ENCODE measurements at places on chromosomes 2 and 18.
A peak's percentile ranks its signal among the peaks of the same experiment; 100 is the strongest.

- no peak for DNase-seq
Measured at GRCh38 chr2:181305301-181306123, 151.7 kb upstream of the ITGA4 start.

GRCh38 chr18:55446996-55447671 is 140.9 kb downstream of the TCF4 start:
- no peak for DNase-seq

DNA sequence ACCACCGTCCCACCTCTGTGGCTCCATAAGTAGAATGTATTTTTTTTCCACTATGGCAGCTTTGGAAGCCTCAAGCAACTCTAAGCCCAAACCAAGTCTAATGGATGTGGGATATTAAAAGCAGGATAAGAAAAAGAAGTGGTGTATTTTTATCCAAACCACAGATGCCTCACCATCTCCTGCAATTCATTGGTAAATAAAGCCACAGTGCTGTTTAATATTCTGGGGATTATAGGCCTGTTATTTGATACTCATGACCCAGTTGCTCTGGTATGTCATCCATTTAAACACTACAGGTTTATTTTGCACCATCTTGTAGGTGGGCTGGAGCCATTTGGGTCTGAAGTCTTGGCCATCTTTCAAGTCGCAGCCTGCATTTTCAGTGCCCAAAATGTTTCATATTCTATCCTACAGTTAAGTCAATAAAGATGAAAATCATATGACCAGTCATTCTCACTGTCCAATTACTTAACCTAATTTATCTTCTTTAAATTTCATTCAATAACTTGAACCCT is 279.5 kb upstream of the EPHA4 start:
- DNase-seq = no peak

GRCh38 chr2:66555501-66556324 is 120.8 kb downstream of the MEIS1 start:
- no peak for DNase-seq

GRCh38 chr2:18180031-18180610 is 301.7 kb downstream of the KCNS3 start:
- no peak for DNase-seq

- DNase-seq = no peak
Measured at GRCh38 chr18:7388741-7389140, 157.9 kb downstream of the LRRC30 start.

DNA sequence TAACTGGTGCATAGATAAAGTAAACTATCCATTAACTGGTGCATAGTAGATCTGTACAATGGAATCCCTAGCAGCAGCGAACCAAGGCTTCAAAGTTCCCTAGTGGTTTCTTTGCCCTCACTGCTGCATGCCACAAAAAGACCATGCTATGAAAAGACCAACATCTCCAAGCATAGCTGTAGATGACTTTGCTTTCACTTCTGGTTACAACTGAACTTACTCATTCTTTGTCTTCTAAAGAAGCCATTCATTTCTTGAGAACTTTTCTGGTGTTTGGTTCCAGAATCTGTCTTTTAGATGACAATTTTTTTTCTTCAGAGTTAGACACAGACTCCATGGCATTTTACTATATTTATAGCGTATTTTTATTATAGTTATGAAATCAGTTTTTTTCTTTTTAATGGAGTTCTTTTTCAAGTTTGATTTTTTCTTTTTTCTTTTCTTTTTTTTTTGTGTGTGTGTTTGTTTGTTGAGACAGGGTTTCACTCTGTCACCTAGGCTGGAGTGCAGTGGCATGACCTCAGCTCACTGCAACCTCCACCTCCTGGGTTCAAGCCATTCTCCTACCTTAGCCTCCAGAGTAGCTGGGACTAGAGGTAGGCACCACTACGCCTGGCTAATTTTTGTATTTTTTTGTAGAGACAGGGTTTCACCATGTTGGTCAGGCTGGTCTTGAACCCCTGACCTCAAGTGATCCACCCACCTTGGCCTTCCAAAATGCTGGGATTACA is 63.6 kb downstream of the SLC35F5 start:
- no peak for DNase-seq

DNA sequence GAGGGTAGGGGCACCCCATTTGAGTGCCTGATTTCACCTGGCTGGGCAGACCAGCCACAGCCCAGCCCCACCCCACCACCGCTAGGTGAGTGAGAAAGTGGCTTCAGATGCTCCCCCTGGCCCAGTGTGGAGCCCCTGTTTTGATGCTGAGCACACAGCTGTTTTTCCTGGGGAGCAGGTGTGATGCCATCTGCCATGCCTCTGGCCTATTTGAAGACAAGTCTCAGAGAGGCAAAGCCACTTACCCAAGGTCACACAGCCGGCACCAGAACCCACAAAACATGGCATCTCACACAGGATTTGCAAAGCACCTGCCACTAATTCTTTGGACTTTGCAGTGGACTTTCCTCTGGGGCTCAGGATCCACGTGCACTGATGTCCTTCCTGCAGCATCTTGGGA is 131.3 kb downstream of the INHBB start:
- DNase-seq = no peak

DNA sequence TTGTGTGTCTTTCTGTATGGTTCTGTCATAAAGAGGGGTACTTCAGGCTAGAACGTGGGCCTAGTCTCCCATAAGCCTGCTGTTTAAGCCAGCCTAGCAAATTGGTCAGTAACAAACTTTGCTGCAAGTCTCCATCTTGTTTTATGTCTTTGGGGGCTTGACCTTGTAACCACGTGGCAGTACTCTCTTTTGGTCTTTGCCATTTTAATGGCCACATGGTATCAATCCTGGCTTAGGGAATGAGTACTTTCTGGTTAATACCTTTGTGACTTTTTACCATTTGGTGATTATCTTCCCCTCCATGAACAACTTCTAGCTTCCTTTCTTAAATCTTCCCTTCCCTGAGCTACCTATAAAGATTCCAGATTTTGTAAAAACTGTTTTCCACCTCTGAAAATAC is 148.3 kb downstream of the GCA start:
- DNase-seq = no peak

- DNase-seq = no peak
Measured at GRCh38 chr2:43841949-43842865, 3.4 kb downstream of the ABCG8 start.

GRCh38 chr2:145023334-145023934 is 503.5 kb upstream of the ZEB2 start:
- no peak for DNase-seq

- DNase-seq = no peak
Measured at GRCh38 chr18:30917651-30918050, 124.9 kb downstream of the DSC3 start.

- DNase-seq = no peak
Measured at GRCh38 chr2:51028829-51029228, 3.1 kb downstream of the NRXN1 start.

DNA sequence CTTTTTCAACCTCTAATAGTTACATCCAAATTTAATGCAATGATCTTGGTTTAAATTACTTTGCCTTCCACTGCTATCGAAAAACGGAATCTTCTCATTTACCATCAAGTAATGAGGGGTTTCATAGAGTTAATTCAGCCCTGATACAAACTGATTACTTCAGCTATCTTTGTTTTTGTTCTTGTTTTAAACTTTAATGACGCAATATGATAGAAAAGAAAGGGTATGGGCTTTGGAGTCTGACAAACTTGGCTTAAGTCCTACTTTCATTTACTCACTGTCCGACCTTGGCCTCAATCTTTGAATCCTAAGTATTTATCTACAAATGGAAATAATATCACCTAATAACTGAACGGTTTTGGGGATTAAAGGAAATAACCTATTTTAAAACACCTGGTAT is 16.1 kb downstream of the ADAM17 start:
- DNase-seq = no peak

- no peak for DNase-seq
Measured at GRCh38 chr2:191885098-191885497, 38.2 kb upstream of the CAVIN2 start.

DNA sequence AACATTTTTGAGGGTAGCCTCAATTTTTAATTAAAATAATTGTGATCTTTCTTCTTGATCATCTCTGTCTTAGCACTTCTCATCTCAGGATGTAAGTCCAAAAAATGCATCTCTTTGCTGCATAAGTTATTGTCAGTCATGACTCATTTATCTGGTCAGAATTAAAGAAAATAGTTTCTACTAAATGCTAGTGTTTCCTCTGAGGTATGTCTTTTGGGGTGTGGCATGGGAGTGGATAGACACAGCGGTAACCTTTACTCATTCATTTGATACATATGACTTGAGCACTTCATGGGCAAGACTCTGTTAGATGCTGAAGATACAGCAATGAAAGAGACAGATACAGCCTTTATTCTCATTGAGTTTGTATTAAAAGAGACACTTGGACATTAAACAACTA is 284.7 kb downstream of the IRS1 start:
- DNase-seq = no peak

DNA sequence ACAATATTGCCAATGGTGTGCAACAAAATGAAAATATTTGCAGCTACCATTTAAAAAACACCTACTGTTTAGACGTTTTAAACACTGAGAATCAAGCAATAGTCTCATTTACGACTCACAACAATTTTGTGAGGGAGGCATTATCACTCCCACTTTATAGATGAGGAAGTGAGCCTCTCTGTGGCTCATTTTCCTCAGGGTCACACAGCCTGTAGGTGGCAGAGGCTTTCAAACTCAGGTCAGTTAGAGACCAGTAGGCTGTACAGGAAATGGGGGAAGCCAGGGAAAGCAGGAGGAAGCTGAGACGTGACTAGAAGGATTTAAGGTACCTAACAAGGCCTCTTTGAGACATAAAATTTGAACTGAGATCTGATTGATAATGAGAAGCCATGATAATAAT is 95.0 kb upstream of the ZNF521 start:
- no peak for DNase-seq

DNA sequence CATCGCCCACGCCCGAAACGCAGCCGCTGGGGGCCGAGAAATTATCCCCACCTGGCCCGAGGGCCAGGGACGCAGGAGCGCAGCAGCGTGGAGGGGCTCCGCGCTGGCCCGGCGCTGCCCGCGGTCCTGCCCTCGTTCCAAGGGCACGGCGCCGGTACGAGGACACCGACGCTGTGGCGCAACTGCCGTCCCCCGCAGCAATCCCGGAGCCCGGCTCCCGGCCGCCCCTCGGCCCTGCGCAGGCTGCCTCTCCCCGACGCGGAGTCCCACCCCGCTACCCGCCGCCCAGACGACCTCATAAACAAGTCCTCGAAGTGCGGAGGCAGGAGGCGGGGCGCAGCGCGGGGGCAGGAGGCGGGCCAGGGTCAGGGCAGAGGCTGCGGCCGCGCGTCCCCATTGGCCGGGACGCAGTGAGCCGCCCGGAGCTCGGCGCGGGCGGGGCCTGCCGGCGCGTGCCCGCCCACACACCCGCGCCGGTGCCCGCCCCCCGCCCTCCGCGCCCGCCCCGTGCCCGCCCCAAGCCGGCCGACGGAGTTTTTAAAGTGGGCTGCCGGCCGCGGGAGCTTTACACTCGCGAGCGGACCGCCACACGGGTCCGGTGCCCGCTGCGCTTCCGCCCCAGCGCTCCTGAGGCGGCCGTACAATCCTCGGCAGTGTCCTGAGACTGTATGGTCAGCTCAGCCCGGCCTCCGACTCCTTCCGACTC is at the start of gene EPAS1:
Gene EPAS1 (plus strand): TSS at position 568 of the 706 bp plus-strand sequence. CDS start 505 bp downstream, outside the sequence.
- peak; percentile 67 for DNase-seq

- no peak for DNase-seq
Measured at GRCh38 chr18:30676053-30676480, 366.5 kb downstream of the DSC3 start.

DNA sequence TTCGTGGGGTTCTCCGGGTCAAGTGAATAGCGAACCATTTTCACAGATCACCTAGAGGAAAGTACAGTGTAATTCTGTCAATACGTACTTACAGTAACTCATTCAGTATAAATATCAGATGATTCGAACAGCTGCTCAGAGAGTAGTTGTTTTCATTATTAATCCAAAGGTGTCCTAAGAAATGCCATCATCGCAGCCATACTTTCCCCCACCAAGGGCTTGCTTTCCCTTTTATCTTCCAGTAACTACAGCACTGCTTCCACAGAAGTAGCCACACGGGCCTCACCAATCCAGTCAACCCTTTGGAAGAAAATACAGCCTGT is 4.5 kb upstream of the C18orf32 start:
- no peak for DNase-seq

DNA sequence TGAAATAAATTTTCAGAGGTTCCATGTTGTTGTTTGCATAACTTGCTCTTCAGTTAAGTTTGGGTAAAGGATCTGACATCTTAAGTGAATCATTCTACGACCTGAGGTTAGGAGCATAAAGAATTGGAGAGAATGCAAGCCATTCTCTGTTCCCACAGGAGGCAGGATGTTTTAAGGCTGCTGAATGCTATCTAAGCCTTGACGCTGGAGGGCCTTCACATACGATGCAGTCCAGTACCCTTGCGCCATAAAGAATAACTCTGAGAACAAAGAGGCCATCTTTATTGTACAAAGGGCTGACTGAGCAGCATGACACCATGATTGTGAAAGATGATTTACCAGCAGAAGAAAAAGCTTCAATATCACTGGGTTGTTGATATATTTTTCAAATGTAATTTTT is 198.4 kb downstream of the NYAP2 start:
- no peak for DNase-seq

GRCh38 chr2:3379339-3379646 is 201 bp upstream of the TRAPPC12 start:
- no peak for DNase-seq

GRCh38 chr2:209208211-209208610 is 215.6 kb upstream of the MAP2 start:
- no peak for DNase-seq

- peak; percentile 13 for DNase-seq
Measured at GRCh38 chr2:178220814-178221213, 26.5 kb downstream of the OSBPL6 start.

DNA sequence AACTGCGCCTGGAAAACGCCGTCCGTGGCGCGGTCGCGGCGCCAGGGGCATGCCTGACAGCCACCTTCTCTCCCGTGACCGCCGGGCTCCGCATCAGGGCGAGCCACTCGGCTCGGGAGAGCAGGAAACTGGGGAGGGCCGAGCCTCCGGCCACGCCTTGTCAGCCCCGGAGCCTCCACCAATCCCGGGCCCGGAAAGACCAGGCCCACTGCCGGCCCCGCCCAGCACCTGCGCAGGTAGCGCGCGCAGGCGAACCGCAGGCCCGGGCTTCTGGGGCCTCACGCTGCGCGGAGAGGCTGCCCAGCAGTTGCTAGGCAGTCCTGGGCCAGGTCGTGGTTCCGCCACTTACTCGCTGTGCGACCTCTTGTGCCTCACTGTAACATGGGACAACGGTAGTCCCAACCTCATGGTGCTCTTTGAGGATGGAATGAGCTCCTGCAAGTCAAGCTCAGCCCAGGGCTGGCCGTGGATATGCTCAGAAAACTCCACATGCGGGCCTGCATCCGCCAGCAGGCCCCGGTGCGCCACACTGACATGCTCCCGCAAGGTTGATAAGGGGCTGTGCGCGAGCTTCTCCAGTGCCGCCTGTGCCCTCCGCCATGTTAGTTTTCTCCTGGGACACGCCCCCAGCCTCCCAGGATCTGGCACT is 97.1 kb downstream of the INHBB start:
- DNase-seq = no peak

- no peak for DNase-seq
Measured at GRCh38 chr18:55713707-55714106, 125.7 kb upstream of the TCF4 start.

- DNase-seq = no peak
Measured at GRCh38 chr2:147917161-147917560, 72.3 kb downstream of the ACVR2A start.

Measured in NCI-H1436 (cell line).